ENCODE measurements at places on chromosomes 1 and 21.

GRCh38 chr21:43279578-43279894, 110.7 kb downstream of the CRYAA start:
- no peak for DNase-seq

GRCh38 chr1:52032785-52033131, 852 bp downstream of the KTI12 start:
- DNase-seq: peak; percentile 25

DNA sequence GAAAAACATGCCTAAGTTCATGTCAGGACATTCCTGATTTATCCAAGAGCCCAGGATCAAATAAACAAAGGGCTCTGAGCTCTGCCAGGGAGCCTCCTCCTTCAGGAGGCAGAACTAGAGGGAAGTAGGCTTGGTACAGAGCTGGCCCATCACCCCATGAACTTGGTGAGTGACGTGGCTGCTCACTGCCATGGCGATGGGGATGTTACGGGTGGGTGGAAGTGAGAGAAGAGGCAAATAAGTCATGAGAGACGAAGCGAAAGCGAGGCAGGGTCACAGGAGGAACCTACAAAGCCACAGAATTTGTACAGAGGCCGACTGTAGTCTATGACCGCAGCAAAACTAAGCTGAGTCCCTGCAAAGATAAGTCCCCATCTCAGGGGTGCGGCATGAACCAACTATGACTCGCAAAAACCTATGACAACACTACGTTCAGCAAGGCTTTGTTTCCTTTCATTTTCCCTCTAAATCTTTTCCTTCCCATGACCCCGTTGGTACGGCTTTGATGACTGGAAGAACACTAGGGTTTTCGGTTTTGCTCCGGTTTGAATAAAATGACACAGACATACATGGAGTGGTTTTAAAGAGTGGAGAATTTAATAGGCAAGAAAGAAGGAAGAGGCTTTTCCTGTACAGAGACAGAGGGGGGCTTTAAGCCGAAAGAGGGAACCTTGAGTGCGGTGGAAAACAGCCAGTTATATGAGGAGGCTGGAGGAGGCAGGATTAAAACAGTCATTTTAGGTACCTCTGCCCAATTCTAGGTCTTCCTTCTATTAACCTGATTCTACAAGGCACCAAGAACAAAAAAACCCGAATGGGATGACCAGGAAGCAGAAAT, 74.1 kb downstream of the CD46 start:
- peak; percentile 50 for DNase-seq

GRCh38 chr1:25729790-25730644, 70.0 kb upstream of the SELENON start:
- DNase-seq: no peak

DNA sequence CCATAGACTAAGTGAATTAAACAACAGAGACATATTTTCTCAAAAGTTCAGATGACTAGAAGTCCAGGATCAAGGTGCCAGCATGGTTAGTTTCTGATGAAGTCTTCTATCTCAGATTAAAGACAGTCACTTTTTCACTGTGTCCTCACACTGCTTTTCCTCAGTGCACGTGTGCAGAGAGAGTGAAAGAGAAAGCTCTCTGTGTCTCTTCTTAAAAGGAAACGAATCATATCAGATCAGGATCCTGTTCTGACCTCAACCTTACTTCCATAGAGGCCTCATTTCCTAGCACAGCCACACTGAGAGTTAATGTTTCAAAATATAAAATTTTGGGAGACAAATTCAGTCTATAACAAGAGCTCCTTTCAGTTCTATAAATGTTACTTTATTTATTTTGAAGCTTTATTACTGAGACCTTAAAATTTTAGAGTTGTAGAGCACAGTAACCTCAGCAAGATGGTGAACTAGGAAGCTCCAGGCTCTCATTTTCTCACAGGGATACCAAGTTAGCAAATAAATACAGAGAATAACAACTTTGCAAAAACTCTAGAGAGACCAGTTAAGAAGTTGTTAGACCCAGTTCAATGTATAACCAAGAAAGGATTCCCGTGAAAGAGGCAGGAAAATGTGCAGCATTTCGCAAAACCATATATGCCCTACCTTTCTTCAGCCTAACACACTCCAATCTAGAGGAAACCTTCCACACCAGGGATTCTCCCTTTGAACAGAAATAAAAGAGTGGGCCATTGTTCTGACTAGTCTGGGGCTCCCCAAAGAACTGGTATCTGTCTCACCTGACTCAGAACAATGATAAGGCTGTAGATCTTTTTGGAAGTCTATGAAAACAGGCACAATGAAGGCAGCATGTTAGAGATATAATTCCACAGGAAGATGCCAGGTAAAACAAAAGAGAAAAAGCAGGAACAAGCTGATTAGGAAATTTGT, 372.2 kb downstream of the MRPL39 start:
- DNase-seq: no peak

DNA sequence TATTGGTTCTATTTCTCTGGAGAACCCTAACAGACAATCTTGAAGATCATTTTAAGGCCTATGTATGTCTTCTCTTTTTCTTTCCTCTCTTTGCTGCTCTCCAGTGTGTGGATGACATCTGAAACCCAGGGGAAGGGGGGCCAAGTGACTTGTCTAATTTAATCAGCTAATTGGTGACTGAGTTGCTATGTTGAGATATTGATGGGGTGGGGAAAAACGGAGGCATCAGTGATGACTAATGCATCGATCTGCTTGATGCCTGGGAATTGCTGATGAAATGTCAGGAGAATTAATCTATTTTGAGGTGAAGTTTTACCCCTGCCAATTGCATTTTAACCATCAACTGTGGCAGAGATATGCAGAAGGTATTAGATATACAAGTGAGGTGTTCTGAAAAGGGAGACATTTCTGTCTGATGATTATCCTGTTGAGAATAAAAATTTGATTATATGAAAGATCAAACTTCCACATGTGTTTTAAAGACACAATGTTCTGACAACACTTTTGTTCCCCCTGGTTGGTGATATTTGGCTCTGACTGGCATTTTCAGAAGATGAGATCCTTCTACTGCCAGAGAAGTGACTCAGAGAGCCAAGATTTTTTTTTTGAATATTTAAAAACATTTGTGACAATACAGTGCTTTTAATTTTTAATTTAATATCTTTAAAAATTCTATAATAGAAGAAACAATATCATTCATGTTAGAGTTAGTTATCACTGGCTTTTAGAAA, 18.7 kb upstream of the PTGFR start:
- DNase-seq: no peak

- DNase-seq: peak; percentile 36
These were observed 34.0 kb downstream of the MACF1 start for GRCh38 chr1:39238476-39238875.

DNA sequence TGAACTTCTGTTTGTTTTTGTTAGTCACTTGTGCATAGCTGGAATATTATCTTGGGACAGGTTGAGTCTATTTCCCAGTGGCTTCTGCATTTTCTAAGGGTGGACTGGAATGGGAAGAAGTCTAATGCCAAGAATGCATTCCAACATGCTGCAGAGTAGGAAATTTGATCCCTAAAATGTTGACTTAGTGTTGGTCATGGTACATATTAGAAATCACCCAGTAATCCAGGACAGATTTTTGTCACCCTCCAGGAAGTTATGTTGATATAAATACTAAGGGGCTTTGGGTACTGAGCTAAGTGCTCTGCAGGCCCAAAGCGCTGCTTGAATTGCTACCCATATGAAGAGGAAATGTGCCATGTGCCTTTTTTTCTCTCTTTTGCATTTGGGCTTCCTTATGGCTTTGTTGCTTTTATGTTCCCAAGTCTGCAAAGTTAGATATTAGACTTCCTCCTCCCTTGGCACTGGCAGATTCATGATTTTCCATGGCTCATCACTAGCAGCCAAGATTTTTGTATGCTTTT, 10.0 kb downstream of the ARID1A start:
- DNase-seq: no peak

DNA sequence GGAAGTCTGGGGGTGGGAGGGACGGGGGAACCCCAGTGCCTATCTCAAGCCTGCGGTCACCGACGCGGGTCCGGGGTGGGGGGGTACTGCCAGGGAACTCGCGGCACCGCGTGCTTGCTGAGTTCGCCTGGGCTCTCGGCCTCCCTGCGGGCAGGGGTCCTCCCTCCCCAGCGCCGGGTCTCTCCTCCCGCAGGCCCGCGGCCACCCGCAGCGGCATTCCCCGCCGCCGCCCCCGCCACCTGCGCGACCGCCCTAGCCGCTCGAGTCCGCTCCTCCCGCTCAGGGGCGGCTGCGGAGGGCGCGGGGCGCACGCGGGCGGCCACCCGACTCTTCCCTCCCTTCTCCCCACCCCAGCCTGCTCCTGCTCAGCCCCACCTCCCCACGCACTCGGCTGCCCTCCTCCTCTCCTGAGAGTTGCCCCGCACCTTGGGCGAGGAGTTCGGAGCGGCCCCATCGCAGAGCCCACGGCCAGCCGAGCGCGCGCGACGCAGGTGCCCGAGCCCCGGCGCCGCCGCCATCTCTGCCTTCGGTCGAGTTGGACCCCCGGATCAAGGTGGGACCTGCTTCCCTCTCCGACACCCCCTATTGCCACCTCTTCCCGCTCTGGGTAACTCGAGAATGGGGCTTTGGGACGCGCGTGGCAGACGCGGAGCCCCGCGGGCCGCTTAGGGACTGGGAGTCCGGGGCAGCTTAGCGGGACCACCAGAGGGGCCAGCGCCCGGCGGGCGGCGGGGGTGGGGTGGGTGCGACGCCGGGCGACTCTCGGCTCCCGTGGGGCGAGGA, 105.0 kb downstream of the LEPR start:
- no peak for DNase-seq

- no peak for DNase-seq
These were observed 69.5 kb downstream of the PEX14 start for GRCh38 chr1:10544239-10544638.

DNA sequence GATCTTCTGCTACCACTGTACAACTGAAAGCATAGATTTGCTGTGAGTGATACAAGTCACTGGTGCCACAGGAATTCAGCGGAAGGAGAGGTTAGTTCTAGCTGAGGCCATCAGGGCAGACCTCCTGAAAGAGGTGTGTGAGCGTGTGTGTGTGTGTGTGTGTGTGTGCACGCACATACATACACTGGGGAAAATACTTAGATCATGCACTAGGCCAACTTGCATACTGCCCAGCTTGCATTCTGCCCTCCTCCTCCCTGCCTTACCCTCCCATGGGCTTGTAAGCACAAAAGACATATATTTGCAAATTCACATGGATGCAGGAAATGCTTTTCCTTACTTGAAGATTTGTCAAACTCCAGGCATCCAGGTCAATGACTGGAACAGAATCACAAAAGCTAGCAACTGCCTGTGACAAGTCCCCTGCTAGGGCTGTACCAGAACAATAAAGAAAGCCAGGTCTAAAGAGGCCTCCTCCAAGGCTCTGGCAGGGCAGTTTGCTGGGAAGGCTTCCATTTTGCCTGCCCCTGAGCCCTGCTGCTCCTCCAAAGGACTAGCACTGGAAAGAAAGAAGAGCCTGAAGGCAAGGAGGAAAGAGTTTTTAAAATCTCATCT, 23.2 kb downstream of the PLEKHA6 start:
- DNase-seq: no peak

DNA sequence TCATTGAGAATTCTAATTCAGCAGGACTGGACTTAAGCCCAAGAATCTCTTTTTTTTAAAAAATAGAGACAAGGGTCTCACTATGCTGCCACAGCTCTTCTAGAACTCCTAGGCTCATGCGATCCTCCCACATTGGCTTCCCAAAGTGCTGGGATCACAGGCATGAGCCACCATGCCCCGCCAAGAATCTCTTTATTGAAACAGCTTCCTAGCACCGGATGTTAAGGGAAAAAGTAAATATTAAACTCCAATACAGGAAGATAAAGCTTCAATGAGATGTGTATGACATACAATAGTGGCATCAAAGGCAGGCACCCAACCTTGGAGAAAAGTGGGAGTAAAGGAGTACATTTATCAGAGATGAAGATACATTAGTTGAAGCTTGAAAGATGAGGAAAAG, 25.5 kb downstream of the PUM1 start:
- no peak for DNase-seq

- DNase-seq: no peak
These were observed 32.4 kb upstream of the ATP1A1 start for GRCh38 chr1:116340506-116341231.

GRCh38 chr1:199113265-199113869, 474.5 kb downstream of the PTPRC start:
- DNase-seq: no peak

DNA sequence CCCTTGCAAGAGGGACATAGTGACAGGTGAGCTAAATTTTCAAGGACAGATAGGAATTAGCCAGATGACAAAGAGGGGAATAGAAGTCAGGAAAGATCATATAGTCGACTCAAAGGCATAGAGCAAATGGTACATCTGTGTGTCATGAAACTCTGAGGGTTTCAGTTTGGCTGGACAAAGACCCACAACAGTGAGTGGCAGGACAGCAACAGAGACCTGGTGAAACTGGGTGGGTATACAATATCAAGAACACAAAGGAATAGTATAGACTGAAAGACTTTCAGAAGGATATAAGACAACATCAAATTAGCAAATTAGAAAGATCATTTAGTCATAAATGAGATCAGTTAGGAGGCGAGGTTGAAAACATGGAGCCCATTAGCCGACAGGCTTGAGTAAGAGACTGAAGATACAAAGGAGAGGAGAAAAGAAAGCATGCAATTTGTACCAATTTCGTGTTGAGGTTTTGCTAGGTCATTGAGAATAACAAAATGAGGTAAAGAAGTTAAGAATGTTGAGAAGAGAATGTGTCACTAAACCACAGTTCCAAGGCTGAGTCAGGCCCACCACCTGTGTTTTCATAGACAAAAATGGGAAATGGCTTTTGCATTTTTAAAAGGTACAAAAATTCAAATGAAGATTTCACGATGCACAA, 213.8 kb downstream of the HHIPL2 start:
- DNase-seq: no peak

- no peak for DNase-seq
These were observed 60.9 kb downstream of the KIF21B start for GRCh38 chr1:200962631-200963030.

DNA sequence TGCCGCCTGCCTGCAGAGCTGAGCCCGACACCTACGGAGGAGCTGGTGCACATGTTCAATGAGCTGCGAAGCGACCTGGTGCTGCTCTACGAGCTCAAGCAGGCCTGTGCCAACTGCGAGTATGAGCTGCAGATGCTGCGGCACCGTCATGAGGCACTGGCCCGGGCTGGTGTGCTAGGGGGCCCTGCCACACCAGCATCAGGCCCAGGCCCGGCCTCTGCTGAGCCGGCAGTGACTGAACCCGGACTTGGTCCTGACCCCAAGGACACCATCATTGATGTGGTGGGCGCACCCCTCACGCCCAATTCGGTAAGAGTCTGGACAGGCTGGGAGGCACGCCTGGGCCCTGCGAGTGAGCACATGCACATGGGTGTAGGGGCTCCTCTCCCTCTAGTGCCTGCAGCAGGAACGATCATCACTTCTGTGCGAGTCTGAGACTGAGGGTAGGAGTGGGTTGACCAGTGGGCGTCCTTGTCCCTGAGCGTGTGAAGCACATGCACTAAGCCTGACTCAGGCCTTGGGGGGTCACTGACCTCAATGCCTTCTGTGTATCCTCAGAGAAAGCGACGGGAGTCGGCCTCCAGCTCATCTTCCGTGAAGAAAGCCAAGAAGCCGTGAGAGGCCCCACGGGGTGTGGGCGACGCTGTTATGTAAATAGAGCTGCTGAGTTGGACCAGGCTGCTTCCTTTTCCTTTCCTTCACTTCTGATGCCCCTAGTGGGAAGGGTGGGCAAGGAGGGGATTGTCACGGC, 6.9 kb downstream of the DMAP1 start:
- DNase-seq: no peak

- no peak for DNase-seq
These were observed 34.6 kb upstream of the PDE4B start for GRCh38 chr1:65758128-65758527.

GRCh38 chr1:228321895-228322294, 84.7 kb downstream of the TRIM11 start:
- DNase-seq: no peak

GRCh38 chr1:11789126-11790067, 16.4 kb downstream of the MTHFR start:
- no peak for DNase-seq
